CD4-positive, alpha-beta T cell treated with Interleukin-15 for 4 hours (primary cell): ENCODE measurements at places on chromosomes 4 and X.

GRCh38 chr4:62627141-62627540, 1427.0 kb downstream of the ADGRL3 start:
- no peak for DNase-seq

DNA sequence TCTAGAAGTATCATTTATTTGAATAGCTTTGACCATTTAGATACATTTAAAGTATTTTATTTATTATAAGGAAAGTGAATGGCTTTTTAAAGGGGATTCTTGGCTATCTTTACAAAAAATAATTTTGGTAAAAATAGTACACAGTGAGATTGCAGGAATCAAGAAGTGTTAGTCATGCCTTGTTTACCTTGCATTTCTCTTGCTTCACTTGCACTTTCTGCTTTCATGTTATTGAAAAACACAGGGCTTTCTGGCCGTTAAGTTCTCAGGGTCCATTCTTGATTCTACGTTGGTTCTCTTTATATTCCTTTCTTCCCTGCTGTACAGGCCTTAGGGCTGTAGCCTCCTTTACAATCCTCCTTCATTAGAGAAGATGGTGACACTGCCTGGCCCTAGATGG, 21.8 kb upstream of the SEC24D start:
- no peak for DNase-seq

DNA sequence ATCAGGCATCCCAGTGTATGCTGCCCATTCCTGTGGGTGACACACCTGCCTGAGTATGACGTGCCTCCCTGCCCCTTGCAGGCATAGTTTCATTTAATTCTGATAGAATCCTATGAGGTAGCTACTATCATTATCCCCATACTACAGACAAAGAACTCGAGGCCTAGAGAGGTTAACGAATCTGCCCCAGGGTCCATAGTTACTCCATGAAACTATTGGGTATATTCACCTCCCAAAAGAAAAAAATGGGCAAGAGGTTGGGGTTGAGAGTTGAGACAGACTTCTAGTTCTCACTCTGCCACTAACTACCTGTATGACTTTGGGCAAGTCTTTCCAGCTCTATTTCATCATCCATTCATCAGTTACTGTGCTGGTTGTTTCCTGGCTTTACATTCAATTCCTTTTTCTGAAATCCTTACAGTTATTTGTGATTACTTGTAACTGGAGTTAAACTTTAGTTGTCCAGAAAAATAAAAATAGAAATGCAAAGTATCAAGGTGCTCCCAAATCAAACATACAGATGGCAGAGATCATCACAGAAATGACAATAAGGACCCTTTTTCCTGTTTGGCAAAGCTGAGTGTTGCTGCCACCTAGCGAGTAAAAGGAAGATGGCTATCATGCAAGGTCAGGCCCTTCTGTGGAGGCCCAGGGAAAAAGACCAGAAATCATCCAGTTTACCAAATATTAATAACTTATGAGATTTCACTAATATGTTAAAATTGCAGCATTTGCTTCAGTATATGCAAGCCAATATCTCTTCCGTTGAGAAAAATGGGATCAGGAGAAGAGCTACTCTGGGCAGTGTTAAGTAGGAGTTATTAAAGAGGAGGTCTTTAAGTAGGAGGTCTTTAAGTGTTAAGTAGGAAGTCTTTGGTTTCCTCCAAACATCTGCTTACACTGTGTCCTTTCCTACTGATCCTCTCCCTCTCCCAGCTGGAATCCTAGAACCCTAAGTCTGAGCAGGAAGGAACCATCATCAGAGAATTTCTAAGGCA, 17.1 kb upstream of the MAP7D3 start:
- DNase-seq = peak; percentile 58

- DNase-seq = no peak
These were observed 49.6 kb downstream of the ABLIM2 start for GRCh38 chr4:8108991-8109390.

GRCh38 chr4:28313729-28314713, 1453.4 kb downstream of the STIM2 start:
- no peak for DNase-seq

- no peak for DNase-seq
These were observed 444.2 kb downstream of the GRIA2 start for GRCh38 chr4:157664726-157665125.

DNA sequence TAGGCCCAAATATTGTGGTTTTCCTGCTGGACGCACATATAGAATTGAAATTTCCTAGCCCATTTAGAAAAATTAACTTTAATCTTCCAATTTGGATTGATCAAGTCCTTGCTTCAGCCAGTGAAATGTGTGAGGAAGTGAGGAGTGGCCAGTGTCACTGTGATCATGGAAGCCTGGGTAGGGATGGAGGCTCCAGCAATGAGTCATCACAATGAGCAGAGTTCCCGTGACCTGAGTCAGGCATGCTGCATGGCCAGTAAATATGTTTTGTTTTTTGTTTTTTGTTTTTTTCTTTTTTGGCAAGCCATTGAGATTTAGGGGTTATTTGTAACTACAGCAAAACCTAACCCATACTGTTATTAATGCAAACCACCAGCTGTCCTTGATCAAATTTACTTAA, 52.1 kb downstream of the IDS start:
- no peak for DNase-seq

DNA sequence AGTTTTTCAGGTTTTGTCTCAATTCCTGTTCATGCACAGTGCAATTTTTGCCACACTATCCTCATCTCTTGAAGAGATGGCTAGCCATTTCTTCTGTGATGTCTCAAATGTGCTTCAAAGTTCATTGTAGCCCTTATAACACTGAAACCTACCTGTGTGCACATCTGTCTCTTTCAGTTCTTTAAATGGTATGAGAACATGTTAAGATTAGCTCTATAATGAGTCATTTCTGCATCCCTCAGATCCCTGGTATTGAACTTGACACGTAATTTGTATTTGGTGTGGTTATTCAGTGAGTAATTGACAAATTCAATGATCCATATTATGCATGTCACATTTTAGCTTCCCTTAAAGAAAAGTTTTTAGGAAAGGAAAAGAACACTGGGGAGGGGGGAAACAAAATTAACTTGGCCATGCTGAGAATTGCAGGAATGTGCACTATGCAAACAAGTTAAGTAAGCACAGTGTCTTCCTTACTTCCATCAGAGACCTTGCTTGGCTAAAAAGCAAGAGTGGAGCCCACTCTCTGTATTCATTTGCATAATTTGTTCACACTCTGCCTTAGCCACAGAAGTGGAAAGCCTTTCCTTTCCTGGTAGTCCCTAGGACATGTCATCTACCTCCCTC, 659.8 kb upstream of the MAGEB2 start:
- no peak for DNase-seq
